ENCODE measurements at places on chromosomes 2 and 18.

- no peak for DNase-seq
These were observed 25.6 kb downstream of the CYB5A start for GRCh38 chr18:74266161-74266560.

- no peak for DNase-seq
These were observed 670.0 kb upstream of the CDH2 start for GRCh38 chr18:28846958-28847357.

- DNase-seq: no peak
These were observed 36.9 kb downstream of the ADI1 start for GRCh38 chr2:3482363-3482821.

DNA sequence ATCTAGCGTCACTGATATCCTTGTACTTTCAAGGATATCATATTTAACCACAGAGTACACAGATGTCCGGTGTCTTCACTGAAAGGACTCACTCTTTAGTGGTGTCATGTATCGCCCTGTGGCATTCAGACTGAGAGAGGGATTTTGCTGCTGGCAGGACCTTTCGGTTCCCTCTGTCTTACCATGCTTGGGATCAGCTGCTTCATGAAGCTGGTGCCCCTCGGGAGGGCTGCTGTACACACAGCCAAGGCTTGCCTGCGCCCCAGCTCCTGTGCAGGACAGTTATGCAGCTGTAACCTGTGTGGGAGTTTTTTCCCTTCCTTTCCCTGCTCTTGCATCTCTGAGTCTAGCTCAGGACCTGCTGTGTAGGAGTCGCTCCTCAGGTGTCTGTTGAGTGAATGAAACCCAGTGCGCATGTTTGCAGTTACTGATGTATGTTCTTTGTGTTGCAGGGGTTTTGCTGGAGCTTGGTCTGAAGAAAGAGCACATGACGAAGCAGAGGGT lies 64.4 kb downstream of the GREB1 start:
- DNase-seq: no peak

- DNase-seq: no peak
These were observed 90.4 kb downstream of the TMEM247 start for GRCh38 chr2:46569766-46570165.
